Stimulated activated CD4-positive, alpha-beta T cell treated with anti-CD3 and anti-CD28 coated beads, Interleukin-1b, Interleukin-23, amount 100 ng/mL, for 24 hours (primary cell): ENCODE measurements at places on chromosomes 2 and 18.

DNA sequence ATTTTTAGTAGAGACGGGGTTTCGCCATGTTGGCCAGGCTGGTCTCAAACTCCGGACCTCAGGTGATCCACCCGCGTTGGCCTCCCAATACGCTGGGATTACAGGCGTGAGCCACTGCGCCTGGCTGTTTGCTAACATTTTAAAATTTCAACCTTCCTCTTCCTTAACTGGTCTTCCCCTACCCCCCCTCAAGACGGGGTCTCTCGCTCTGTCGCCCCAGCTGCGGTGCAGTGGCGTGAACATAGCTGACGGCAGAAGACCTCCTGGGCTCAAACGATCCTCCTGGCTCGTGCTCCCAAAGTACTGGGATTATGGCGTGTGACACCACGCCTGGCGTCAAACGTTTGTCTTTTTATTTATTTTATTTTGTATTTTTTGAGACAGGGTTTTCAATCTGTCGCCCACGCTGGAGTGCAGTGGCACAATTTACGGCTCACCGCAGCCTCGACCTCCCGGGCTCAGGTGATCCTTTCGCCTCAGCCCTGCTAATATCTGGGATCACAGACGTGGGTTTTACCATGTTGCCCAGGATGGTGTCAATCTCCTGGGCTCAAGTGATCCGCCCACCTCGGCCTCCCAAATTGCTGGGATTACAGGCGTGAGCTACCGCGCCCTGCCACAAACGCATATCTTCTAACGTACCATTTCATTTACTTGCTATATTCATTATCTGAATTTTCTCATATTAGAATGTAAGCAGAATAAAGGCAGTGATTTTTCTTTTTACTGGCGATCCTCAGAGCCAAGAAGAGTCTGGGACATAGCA lies 984 bp upstream of the MSH2 start:
- DNase-seq, result no peak

DNA sequence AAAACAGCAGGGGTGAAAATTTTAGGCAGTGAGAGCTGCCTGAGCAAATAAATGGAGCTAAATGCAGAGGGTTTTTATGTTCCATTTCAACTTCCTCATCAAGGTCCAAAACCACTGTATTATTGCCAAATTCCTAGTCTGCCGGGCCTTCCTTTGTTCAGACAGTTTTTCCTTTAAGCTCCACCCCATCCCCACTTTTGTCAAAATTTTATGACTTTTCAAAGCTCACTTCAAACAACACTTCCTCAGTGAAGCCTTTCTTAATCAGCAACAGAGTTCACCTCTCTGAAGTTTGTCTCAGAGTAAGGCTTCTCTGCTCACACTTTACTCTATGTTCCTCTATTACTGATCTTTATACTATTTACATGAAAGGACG lies 81.3 kb downstream of the CERKL start:
- no peak for DNase-seq

DNA sequence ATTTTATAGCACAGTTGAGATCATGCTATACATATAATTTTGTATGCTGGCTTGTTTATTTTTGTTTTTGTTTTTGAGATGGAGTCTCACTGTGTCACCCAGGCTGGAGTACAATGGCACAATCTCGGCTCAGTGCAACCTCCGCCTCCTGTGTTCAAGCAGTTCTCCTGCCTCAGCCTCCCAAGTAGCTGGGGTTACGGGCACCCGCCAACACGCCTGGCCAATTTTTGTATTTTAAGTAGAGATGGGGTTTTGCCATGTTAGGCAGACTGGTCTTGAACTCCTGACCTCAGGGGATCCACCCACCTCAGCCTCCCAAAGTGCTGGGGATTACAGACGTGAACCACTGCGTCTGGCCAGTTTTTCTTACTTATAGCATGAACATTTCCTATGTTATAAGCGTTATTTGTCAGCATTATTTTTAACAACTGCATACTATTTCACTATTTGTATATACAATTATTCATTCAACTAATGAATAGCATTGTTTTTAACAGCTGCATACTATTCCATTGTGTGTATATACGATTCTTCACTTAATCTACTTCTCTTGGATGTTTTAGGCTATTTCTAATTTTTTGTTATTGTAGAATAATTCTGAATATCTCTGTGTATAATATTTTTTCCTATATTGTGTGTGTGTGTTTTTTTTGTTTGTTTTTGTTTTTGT lies 3.5 kb downstream of the EHD3 start:
- DNase-seq, result no peak

GRCh38 chr18:79609841-79610281 lies 69.7 kb upstream of the CTDP1 start:
- DNase-seq, result no peak

DNA sequence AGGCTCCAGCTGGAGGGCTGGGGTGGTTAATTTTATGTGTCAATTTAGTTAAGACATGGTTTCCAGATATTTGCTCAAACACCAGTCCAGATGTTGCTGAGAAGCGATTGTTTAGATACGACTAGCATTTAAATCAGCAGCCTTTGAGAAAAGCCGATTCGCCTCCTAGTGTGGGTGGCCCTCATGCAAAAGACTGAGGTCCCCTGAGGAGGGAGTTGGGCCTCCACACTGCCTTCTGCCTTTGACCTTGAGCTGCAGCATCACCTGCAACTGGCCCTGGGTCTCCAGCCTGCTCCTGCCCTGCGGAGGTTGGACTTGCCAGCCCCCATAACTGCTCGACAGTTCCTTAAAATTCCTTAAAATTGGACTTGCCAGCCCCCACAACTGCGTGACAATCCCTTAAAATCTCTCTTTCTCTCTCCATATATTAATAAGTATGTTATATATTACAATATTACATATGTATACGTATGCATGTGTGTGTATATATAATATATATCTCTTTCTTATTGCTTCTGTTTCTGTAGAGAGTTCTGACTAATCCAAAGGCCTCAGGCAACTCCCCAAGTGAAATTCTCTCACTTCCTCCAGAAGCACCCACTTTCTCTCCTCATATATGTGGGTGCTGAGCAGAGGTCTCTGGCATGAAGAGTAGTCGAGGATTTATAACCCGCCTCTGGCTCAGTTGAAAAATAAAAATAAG lies 14.4 kb downstream of the FBLN7 start:
- DNase-seq, result no peak

- DNase-seq, result no peak
Observed at GRCh38 chr2:180003073-180003472, 4.0 kb downstream of the CWC22 start.

GRCh38 chr2:232529806-232530547 lies 4.0 kb downstream of the CHRND start:
- no peak for DNase-seq

- DNase-seq, result no peak
Observed at GRCh38 chr2:26891-27290, 19.4 kb downstream of the FAM110C start.

DNA sequence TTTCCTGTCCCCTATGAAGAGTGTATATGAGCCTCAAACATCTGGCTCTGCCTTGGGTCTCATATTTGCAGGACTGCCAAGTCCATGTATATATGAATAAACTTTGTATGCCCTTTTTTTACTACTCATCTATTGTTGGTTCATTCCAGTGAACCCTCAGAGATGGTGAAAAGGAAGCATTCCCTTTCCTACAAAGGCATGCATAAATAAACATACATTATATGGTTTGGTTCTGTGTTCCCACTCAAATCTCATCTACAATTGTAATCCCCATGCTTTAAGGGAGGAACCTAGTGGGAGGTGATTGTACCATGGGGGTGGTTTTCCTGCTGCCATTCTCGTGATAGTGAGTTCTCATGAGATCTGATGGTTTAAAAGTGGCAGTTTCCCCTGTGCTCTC lies 534.2 kb downstream of the SPAG16 start:
- no peak for DNase-seq

GRCh38 chr18:9535430-9535991 lies 60.2 kb downstream of the RALBP1 start:
- DNase-seq, result no peak

DNA sequence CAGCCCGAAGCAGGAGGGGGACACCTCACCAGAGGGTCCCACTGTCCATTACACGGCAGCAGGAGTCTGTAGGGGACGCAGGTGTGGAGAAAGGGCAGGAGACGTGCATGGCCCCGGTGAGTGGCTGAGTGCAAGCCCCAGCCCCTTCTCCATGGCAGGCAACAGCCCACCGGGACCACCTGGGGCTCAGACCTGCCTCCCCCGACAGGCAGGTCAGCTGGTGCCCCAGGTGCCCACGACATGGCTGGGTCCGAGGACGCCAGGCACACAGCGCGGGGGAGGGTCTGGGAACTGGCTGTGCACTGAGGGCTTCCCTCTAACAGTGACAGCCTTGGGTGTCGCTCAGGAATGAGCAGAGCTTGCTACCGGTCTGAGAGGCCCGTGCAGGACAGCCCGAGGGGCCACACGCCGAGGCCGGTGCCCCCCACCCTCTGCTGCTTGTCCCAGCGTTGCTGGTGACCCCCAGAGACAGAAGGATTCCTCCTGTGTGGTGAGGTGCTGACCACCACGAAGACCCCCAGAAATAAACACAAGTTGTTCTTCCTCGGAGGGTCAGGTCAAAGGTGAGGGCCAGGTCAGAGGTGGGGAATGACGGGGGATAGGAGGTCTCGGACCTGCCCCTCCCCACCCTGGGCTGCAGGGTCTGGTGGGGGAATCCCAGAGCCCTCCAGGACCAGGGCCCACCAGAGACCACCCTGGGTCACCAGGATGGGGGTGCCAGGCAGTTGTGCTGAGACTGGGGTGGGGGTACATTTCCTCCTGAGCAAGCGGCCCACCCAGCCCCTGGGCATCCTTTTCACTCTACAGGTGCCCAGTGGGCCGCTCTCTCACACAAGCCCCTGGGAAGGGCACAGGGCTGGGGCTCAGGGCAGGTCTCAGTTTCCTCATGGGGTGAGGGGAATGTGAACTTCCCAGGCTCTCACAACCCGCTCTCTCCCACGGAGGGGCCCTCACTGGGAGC lies 50.6 kb downstream of the SLC66A2 start:
- no peak for DNase-seq

DNA sequence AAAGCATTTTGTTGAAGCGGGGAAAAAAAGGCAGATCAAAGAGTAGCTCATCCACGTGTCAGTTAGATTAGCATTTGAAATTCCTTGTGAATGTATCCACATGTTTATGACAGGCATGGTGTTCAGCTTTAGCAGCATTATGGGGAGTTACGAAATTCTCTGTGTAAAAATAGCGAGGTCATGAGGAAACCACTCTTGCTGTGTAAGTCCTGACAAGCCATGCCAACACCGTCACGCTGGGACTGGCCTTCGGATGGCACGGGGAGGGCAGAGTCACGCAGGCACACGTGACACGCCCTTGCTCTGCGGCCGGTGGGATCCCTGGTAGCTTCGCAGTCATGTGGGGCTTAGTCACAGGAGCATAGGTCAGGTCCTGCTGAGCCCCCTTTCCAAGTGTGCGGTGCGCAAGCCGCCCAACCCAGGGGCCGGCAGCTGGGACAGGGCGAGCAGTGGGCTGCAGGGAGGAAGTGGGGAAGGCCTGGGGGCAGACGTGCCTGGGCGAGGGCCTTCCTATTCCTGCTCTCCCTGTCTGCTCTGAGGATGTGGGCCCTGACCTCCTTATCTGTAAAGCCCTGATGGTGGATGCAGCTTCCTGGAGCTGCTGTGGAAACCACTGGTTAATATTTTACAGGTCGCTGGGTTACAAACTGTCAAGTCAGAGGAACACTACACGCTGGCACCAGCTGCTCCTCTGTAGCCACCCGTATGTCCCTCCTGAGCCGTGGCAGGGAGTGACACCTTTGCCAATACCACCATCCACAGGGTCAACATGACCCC lies 18.0 kb downstream of the MBP start:
- no peak for DNase-seq

GRCh38 chr2:188966728-188967440 lies 7.3 kb upstream of the COL3A1 start:
- no peak for DNase-seq

- DNase-seq, result no peak
Observed at GRCh38 chr2:178250429-178250828, 56.1 kb downstream of the OSBPL6 start.

DNA sequence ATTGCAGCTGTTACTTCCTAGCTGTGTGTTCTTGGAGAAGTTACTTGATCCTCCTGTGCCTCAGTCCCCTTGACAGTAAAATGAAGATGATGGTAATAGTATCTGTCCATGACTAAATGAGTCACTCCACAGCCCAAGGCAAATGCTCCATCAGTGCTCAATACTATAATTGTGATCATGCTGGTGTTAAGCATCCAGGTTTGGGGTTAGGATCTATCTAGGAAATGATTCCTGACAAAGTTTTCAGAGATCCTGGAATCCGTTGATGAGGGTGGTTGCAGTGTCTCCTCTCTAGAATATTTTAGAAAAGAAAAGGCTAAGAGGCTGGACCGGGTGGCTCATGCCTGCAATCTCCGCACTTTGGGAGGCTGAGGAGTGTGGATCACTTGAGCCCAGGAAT lies 2.7 kb upstream of the PRELID3A start:
- DNase-seq, result no peak

- no peak for DNase-seq
Observed at GRCh38 chr2:208129744-208130711, at the start of gene CRYGC. Gene CRYGC, minus strand, starts transcription at chr2:208129828. Its CDS starts 36 bp downstream, at chr2:208129792.

DNA sequence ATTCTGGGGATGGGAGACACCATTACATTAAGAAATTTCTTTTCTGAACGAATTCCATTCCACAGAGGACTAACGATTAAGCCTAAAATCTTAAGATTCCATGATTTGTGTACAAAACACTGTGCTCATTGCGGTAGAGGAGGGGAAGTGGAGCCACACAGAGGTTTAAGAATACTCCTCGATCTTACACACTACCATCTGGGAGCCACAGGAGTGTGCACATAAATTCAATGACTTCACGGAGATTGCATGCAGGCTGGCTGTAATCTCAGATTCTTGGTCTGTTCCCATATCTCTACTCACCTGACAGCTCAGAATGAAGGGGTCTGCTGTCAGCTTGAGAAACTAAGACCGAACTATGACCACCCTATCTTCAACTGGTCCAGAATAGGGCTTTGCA lies 762 bp downstream of the VPS4B start:
- no peak for DNase-seq

DNA sequence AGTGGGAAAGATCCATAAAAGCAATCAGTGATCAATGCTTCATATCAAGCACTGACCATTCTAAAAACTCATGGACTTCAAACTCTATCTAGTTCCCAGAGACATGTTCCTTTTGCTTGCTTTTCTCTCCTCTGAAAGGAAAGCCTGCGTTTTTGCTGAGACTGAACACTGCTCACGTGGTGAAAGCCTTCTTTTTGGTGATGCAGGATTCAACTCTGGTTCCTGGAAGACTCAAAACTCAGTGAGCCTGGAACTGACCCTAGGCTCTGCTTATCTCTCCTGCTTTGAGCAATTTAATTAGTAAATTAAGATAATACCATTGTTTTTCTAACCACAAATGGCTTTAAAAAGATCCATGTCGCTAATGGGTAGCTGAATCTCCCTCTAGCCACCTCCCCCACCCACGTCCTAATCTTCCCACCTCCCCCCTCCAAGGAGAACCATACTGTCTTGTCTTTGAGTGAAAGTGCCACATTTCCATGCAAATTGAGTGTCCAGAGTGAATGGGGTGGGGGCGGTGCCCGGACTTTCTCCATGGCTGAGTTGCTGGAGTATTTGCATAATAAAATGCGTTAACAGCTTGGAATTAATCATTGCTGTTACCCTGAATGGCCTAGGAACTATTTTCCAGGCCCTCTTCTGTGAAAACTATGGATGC lies 130.5 kb downstream of the BCL11A start:
- DNase-seq, result no peak

- DNase-seq, result no peak
Observed at GRCh38 chr18:62828091-62828640, 112.8 kb downstream of the PHLPP1 start.
